ENCODE measurements at places on chromosomes 3 and 15.
A peak's percentile ranks its signal among the peaks of the same experiment; 100 is the strongest.

- DNase-seq: no peak
Measured at GRCh38 chr3:196377321-196377720, 39.1 kb upstream of the TM4SF19 start.

DNA sequence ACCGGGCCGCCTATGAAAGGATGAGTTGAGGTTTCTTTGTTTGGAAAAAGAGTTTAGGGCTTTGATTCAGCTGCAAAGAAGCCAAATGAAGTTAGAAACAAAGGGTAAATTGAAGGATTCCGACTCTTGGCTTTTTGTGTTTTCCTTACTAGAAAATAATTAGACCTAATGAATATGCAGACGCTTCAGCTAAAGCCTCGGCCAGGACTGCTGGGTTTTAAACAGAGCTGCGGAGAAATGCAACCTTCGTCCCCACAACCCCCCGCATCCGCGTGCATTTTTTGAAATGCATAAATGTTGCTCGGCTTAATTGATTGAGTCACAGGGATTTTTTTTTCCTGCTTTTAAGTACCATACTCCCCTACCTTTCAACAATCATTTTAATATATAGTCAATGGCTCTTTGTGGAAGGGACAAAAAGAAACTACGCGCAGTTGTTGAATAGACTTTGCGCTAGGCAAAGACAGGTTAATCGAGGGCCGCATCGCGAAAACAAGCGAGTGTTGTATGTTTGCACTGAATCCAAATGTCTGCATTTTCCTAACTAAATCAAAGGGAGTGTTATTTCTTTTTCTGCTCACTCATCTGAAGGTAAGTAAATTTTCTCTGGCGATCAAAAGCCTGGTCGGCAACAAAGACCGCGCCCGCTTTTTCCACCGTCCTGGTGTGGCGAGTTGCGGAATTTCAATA lies 1.3 kb upstream of the ZIC4 start:
- DNase-seq: no peak

GRCh38 chr15:48414015-48414414 lies 82.8 kb downstream of the DUT start:
- no peak for DNase-seq

DNA sequence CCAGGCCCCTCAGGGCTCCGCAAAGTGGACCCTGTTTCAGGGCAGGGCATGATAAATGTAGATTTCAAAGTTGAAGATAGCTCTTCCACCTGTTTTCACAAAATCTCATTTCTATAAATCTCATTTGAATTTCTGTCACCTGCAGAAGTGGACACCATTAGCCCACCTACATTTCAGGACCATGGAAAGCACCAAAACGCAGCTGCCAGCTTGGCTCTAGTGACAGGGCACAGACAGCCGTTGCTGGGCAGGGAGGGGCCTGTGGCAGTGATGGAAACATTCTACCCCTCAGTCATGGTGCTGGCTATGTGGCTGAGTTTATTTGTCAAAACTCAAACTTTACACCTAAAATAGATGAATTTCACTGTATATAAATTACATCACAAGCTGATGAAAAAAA lies 40.4 kb downstream of the PRR23E start:
- no peak for DNase-seq

DNA sequence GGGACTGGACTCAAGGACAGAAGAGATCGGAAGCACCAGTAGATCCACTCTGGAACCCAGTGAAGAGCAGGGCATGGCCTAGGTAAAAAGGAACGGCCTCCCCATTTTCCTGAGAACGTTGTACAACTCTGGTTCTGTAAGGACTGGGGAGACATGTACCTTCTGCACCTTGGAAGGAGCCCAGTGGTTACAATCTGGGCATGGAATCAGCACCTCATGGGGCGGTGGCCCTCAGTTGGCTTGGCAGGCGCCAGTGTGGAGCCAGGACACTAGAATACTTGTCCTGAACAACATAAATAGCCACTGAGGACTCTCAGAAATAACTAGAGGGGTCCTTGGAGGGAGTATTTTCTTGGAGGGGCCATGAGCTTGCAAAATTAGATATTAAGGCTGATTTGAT lies 25.6 kb downstream of the EAF1 start:
- DNase-seq: no peak

GRCh38 chr3:17394541-17395155 lies 347.8 kb downstream of the TBC1D5 start:
- no peak for DNase-seq

- DNase-seq: no peak
Measured at GRCh38 chr3:30354513-30354912, 251.9 kb upstream of the TGFBR2 start.

DNA sequence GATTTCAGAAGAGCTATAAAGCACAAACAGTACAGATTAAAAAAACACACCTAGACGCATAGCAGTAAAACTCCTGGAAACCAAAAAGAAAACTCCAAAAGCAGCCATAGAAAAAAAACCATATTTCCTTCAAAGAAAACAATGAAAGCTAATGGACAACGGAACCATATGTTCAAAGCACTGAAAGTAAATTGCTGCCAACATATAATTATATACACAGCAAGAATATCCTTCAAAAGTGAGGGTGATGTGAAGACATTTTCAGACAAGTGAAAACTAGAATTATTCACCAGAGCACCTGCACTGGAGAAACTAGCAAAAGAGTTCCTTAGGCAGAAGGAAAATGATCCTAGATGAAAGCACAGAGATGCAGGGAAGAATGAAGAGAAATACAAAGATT lies 58.2 kb upstream of the PCSK6 start:
- DNase-seq: no peak

- DNase-seq: no peak
Measured at GRCh38 chr3:111412656-111413055, 129.3 kb upstream of the CD96 start.

GRCh38 chr15:52710708-52711389 lies 31.7 kb upstream of the ATOSA start:
- DNase-seq: no peak

GRCh38 chr3:127162947-127163645 lies 29.8 kb upstream of the PRR23E start:
- no peak for DNase-seq

GRCh38 chr3:46989146-46989810 lies 9.8 kb downstream of the NBEAL2 start:
- no peak for DNase-seq

GRCh38 chr3:69819282-69819681 lies 80.0 kb downstream of the MITF start:
- no peak for DNase-seq

DNA sequence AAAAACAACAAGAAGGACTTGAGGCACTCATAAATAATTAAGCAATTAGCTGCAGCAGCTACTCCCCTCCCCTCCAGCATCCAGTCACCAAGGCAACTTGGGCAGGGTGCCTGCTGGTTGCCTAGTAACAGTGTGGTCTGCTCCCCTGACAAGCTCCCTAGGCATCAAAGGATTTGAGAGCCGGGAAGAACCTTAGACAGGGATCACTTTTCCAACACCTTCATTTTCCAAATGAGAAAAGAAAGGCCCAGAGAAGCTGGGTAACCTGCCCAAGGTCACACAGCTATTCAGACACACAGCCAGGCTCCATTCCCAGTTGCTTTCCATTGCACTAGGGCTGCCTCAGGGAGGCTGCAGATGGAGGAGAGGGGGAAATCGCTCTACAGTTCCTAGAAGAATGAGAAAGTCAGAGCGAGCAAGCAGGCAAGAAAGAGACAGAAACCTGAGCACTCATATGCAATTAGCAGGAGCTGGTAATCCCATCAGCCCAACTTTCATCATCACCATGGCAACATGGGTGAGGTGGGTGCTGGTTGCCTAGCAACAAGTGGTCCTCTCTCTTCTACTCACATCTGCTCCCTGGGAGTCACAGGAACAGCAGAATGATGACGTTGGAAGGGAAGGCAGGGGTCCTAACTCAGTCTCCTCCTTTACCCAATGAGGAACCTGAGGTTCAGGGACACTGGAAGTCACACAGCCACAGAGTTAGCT lies 3.6 kb upstream of the EIF4E3 start:
- peak; percentile 67 for DNase-seq

DNA sequence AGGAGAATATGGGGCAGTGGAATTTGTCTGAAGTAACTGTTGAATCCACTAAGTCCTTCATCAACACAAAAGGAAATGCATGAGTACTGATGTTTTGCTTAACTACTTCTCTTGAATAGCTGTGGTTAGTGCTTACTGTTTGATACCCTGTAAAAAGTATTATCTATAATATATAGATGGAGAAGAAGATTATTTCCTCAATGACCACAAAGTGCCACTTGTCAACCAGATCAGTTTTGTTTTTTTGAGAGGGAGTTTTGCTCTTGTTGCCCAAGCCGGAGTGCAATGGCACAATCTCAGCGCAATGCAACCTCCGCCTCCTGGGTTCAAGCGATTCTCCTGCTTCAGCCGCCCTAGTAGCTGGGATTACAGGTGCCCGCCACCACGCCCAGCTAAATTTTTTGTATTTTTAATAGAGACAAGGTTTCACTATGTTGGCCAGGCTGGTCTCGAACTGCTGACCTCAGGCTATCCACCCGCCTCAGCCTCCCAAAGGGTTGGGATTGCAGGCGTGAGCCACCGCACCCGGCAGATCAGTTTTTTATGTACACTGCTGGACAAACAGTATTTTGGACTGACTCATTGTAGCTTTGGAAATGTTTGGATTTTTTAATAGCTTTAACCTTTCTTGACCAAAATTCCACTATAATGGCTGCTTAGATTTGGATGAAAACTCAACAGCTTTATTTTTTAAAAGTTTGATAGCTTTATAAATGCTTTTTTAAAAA lies 1.5 kb upstream of the RPLP1 start:
- DNase-seq: no peak

- no peak for DNase-seq
Measured at GRCh38 chr3:172153335-172153861, 114.0 kb downstream of the FNDC3B start.

DNA sequence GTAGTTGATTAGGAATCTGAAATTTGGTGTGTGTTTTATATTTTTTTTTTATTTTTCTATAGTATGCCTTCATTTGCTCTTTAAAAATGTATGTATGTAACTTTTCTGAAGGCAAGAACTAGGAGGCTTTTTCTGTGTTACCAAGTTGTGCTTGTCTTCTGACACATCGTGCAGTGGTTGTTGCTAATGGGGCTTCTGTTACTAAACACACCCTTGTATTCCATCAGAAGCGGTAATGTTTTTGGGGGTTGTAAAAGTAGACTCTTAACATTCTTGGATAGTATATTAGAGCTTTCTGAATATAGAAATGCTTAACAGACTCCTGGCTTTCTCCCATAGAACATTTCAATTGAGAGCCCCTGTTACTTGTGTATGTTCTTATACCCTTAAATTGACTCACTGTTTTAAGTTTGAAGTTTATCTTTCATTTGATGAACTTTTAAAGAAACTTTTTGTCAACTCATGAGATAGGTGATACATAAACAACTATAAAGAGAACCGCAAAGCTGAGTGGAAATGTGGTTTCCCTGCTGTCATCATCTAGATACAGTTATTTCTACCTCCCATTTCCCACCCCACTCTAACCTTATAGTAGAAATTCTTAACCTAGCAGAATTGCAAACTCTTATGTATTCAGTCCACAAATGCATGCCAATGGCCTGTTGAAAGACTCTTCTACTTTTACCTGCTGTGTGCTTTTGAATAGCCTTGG lies 2.5 kb downstream of the TIPARP start:
- no peak for DNase-seq

- no peak for DNase-seq
Measured at GRCh38 chr3:150970665-150971324, 1.7 kb downstream of the CLRN1 start.

- DNase-seq: no peak
Measured at GRCh38 chr3:113791381-113791780, 44.5 kb downstream of the ATP6V1A start.

DNA sequence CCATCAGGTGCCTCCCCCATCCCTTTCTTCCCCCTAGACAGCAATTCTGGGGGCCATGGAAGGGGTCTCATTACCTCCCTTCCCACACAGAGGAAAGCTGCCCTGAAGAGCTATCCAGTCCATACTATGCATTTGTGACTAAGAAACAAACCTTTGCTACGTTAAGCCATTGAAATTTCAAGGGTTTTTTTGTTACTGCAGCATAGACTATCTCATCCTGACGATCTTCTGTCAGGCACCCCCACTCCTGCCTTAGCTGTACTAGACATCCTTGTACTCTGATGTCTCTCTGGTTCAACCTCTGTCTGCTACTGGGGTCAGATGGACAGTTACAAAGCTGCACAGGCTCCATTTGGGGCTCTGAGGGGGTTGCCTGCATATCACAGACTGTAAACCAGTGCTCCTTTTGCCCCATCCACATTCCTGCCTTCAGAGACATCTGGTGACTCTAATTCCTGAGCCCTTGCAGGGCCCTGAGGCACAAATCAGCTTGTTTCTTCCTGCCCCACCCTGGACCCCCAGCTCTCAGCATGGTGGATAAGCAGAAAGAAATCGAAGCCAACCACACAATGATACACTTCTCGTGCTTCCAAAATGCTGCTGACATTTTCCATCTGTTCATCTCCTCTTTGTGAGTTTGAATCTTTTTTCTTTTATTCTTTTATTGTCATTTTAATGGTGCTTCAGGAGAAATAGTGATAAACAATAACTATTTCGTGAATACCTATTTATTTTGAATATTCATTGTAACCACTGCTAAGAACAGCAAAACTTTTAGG lies 21.6 kb upstream of the NSMCE3 start:
- no peak for DNase-seq

DNA sequence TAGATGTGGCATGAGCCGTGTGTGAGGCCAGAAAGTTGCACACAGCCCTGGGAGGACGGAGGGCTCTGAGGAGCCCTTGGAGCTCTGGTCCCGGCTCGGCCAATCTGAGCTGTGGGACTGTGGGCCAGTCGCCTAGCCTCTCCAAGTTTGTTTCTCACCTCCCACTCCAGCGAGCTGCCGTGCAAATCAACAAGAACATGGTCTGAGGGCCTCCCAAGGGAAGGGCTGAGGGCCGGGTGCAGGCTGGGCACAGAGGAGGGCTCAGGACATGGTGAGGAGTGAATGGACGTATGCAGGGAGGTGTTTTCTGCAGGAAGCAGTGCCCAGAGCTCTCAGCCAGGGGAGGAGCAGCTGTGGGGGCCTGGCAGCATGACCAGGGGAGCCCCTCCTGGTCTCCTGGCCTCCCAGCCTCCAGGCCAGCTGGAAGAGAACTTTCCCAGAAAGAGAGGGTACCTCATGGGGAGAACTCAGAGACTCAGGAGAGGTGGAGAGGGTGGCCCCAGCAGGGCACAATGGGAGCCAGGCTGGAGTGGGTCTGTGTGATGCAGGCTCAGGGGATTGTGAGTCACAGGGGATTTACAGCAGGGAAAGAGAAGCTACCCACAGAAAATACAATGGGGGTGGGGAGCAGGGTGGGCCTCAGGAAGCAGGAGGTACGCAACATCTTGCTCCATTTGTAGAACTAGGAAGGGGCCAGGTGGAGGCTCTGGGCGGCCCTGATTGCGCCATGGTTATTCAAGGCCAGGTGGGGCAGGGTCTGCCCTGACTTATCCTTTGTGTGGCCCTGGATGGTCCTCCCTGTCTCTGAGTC lies 24.8 kb downstream of the PSTPIP1 start:
- no peak for DNase-seq

- DNase-seq: no peak
Measured at GRCh38 chr15:84034578-84035398, 200.8 kb upstream of the GOLGA6L4 start.

All from COR-L47 (cell line).